Mucosa of gallbladder (tissue), 1 donor: ENCODE measurements at places on chromosomes 1 and 21. TPM values are rescaled to one million over a fixed set of nuclear protein-coding genes. Genes with fewer than 3 reads are reported as not detected.

The AADACL4 gene
- total RNA-seq: not detected

The SPATA21 gene
- not detected for total RNA-seq

The LCE3E gene
- not detected for total RNA-seq

The KLHDC7A gene
- 9.6 TPM for total RNA-seq

The C8A gene
- total RNA-seq: 10.7 TPM

The S100A7 gene
- total RNA-seq: not detected

The ZNF593OS gene
- total RNA-seq: 0.29 TPM

DNA sequence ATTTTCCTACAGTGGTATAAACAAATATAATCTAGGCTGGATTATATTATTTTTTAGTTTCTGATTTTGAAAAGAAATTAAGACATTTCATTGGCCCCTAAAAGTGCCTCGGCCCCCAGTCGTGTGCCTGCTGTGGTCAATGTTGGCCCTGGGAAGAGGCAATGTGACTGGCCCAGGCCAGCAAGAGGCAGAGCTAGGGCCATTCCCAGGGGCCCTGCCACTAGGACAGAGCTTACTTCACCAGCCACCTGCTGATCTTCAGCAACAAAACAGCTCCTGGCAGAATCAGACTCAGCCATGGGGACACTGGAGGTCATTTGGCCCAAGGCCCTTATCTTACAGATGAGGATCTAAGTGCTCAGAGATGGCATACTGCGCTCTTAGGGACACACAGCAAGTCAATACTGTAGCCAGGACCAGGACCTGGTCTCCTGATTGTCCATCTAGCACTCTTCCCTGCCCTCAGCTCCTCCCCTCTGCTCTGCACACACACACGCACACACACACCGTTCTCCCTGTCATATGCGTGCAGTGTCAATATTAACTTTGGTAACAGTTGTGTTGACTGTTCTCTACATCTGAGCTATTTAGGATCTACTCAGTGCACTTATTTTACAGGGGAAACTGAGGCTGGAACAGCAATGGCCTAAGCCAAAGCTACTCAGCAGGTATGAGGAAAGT lies 16.6 kb upstream of the KLHDC7A start:
- DNase-seq: peak; percentile 41

DNA sequence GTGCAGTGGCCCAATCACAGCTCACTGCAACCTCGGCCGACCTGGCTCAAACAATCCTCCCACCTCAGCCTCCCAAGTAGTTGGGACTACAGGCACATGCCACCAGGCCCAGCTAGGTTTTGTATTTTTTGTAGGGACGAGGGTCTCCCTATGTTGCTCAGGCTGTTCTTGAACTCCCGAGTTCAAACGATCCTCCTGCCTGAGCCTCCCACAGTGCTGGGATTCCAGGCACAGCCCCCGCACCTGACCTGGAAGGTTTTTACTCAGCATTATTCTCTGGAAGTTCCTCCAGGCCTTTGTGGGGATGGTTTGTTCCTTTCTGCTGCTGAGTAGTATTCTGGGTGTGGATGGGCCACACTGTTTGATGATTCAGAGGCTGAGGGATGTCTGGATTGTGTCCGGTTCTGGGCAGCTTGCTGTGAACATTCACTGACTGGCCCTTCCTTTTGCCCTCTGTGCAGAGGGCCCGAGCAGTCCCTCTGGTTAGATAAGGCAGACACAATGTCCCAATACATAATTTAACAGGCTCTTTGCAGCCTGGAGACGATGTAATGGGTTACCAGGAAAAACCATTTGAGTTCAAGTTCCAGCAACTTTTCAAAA lies 6.0 kb upstream of the TRAPPC10 start:
- peak; percentile 73 for DNase-seq

GRCh38 chr1:63903947-63904610 lies 130.3 kb downstream of the ROR1 start:
- DNase-seq: no peak

DNA sequence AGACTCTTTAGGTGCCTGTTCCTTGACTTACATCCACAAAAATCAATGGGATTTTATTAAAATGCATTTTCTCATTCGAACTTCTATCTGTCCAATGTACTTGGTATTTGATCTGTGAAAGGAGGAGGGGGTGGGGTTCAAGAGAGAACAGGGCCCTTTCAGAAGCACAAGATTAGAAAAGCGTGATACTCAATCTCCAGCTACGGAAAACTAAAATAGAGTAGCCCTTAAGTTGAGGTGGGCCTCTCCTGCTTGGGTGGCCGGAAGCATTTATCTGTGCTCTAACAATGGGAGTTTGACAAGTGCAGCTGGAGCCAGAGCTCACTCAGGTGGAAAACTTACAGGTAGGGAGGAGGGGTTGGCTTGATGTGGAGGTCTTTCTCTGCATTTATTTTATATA lies 462 bp upstream of the RXRG start:
- no peak for DNase-seq

GRCh38 chr1:181116819-181117390 lies 28.4 kb downstream of the IER5 start:
- no peak for DNase-seq

DNA sequence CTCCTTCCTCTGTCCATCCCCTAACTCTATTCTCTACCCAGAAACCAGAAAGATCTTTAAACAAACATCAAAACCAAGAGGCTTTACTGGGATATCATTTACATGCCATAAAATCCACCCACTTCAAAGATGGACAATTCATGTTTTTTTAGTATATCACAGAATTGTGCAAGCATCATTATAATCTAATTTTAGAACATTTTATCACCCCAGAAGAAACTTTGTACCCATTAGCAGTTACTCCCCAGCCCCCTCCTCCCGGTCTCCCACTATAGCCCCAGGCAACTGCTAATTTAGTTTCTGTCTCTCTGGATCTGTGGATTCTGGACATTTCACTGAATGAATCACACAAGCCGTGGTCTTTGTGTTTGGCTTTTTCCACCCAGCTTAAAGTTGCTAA lies 4.8 kb upstream of the SELENON start:
- no peak for DNase-seq

DNA sequence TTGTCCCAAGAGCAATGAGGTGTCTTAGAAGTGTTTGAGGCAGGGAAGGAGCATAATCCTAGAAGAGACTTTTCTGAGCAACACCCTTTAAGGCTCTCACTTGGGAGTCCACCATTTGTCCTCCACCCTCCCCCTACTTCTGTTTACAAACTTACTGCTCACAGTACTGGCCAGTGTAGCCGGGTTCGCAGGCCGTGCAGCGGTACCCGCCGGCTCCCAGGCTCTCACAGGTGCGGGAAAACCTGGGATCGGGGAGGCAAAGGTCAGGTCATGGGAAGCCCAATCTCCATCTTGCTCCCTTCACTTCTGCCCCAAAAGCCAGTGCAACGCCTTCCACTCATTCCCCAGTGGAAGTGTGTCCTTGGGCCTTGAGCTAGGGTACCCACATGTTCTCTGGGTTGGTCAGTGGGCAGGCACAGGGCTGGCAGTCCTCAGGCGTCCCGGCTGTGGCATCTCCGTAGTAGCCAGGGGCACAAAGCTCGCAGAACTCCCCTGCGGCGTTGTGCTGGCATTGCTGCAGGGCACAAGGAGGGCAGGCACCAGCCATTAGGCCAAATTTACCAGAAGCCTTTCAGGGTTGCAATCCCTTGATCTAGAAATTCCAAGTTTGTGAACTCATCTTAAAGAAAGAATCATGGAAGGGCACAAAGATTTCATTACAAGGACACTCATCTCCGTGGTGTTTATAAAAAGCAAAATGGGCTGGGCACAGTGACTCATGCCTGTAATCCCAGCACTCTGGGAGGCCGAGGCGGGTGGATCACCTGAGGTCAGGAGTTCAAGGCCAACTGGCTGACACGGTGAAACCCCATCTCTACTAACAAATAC lies 49.8 kb downstream of the LDLRAD2 start:
- no peak for DNase-seq

DNA sequence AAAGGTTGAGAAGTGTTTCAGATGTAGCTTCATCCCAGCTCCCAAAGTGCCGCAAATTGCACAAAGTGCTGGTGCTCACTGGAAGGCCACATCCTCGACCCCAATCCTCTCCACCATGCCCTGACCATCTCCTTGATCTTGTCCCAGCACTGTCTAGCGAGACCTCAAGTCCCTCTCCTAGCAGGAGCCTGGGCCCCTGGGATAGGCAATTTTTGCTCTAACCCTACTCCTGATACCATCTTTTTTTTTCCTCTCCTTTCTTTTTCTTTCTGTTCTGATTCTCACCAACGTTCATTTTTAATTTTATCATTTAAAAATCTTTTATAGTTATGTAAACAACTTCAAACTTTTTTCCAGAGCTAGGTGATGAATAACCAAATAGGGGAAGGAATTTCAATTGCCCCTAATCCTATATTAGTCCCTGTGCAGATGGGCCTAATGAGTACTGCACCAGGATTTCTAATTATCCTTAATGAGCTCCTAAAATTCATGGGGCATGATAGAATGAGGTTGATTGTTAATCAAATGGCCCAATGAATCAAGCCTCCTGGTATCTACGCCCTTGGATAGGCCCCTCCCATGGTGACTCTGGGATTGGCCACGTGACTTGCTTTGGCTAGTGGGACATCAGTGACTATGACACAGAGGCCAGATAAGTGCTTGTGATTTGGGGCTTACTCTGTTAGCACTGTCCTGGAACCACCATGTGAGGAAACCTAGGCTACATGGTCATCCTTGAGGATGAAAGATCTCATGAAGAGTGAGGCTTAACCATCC lies 41.5 kb upstream of the TENT5B start:
- no peak for DNase-seq

DNA sequence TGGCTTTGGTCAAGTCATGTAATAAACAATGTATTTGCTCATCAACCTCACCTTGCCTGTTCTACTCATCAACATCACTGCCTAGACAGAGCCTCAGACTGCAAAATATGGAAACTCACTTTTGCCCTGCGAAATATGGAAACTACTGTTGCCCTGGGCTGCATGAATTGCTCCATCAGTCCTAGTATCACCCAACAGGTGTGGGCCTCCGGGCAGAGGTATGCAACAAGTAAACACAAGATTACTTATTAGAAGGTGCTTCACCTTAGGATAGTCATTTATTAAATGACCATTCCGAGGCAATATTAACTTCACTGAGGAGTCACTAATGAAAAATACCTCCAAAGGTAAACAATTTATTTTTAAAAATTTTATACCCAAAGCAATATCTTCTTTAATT lies 286.7 kb downstream of the BACH1 start:
- DNase-seq: peak; percentile 47

DNA sequence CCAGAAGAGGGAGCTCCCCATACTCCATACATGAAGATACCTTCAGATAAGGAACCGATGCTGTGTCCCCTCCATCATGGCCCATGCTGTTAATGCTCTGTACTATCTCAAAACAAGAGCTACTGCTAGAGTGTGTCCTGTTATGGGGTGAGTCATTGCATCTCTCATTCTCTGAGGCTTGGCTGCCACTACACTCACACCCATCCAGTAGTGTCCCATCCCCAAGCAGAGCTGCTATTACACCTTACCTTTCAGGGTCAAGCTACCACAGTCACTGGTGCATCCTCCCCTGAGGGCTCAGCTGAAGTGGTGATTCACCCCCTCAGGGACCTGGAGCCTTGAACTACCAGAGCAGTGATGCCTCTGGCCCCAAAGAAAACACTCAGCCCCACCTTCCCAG lies 198.5 kb downstream of the PLA2G4A start:
- no peak for DNase-seq

GRCh38 chr1:15168479-15168878 lies 14.9 kb downstream of the TMEM51 start:
- no peak for DNase-seq

- no peak for DNase-seq
These were observed 23.0 kb downstream of the SLAMF1 start for GRCh38 chr1:160623862-160624261.

GRCh38 chr1:159646687-159647086 lies 59.1 kb downstream of the APCS start:
- no peak for DNase-seq

- DNase-seq: no peak
These were observed 499 bp upstream of the C4BPB start for GRCh38 chr1:207088161-207088560.

DNA sequence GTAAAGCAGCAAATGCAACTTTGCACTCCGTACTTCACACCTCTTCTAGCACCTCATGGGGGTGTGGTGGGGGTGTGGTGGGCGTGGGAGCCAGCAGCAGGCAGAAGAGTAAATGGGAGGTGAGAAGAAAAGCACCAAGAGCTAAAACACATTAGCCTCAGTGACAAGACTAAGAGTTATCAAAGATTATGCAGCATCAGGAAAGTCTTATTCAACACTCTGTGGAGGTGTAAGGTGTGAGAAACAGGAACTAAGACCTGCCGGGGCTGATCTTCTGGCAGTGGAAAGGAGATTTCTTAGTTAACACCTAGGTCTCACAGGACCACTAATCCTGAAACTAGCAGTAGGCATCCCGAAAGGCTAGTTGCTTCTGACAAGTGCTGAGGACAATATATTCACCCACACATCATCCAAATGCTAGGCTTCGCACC lies 9.9 kb downstream of the TGFBR3 start:
- DNase-seq: no peak

DNA sequence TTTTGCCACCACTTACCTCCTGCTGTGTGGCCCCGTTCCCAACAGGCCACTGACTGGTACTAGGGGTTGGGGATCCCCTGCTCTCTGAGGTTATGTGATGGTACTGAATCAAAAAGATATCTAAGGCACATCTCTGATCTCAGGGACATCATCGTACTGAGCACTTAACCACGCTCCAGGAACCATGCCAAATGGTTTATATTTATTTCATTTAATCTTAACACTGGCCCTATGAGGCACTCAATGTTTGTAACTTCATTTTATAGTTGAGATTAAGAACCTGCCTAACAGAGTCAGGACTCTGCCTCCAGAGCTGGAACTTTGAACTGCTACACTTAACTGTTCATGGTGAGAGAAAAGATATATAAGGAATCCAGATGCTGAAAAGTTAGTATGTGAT lies 98.0 kb upstream of the HP1BP3 start:
- no peak for DNase-seq

DNA sequence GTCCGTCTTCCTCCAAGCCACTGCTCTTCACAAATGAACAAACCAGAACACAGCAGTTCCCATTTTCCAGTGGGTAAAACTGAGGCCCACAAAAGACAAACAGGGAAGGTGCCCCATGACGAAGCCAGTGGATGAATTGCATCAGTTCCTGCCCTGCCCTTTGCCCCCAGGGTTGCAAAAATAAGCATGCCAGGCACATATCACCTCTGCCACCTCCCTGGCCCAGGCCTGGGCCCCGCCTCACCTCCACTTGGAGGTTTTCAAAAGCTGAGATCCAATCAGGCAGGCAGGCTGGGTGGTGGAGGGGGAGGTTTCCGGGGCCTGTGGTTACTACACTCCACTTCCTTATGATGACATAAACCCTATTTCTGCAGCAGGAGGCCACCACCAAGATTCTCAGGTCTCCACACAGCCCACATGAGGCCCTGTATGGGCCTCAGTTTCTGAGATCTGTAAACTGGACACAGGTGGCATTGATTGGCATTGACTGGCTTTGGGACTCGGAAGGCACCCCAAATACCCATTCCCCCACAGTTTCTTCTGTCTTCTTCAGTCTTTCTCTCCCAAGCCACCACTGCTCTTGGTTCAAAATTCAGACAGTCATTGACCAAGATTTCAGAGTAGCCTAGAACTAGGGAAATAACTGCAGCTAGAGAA lies 4.1 kb downstream of the KIF21B start:
- DNase-seq: peak; percentile 76

GRCh38 chr1:66415866-66416265 lies 118.1 kb upstream of the SGIP1 start:
- no peak for DNase-seq

- DNase-seq: no peak
These were observed 211.4 kb upstream of the PKN2 start for GRCh38 chr1:88472714-88473113.
